ENCODE measurements at places on chromosomes 7 and 10. TPM values are rescaled to one million over a fixed set of nuclear protein-coding genes. Genes with fewer than 3 reads are reported as not detected.

- DNase-seq: no peak
Measured at GRCh38 chr10:34715511-34716187, 99.4 kb downstream of the PARD3 start.

- DNase-seq: no peak
Measured at GRCh38 chr7:18693406-18693805, 197.9 kb downstream of the HDAC9 start.

- peak; percentile 45 for DNase-seq
Measured at GRCh38 chr7:134732728-134733127, 46.7 kb upstream of the CALD1 start.

The SPOCK2 gene
- 7.8 TPM for total RNA-seq

DNA sequence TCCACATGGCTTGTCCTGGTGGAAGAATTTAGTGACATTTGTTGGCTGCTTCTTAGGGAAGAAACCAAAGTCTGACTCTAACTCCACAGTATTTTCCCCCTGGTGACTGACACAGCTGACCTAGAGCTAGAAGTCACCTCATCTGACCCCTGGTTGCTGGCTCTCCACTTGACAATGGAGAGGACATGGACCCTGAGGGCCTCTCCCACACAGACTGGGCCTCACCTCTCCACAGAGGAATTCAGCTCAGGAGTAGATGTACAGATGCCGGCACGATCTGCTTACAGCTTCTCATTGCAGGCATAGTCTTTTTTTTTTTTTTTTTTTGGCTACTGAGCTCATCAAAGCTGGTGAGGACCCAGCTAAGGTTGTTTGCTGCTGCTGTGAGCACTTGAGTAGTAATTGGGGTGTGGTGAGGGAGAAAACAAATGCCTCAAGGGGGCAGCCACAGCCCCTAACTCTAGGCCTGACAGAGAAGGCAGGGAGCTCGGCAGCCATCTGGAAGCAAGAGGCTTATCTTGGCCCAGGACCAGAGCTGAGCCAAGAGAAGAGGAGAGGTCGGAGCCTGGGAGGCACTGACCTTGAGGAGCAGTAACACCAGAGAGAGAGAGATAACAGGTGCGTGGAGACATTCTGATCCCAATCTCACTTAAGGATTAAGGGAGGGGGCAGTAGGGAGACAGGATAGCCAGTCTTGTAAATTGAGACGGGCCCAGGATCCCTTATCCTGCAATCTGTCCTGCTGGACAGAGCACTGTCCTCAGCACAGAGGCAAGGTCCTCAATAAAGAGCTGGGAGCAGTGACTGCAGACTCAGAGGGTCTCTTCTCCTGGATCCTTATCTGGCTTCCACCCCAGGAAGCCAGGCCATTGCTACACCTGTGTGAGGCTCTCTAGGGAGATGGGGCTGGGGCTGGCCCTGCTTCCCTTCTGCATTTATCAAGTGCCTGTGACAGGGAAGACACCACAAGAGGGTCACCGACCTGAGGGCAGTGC lies 9.4 kb downstream of the PRSS58 start:
- no peak for DNase-seq

The PNLIPRP1 gene
- total RNA-seq: not detected

GRCh38 chr7:23218196-23218595 lies 28.4 kb upstream of the GPNMB start:
- DNase-seq: no peak

The BICC1 gene
- 15.6 TPM for total RNA-seq

- no peak for DNase-seq
Measured at GRCh38 chr7:158406801-158407200, 180.8 kb downstream of the PTPRN2 start.

DNA sequence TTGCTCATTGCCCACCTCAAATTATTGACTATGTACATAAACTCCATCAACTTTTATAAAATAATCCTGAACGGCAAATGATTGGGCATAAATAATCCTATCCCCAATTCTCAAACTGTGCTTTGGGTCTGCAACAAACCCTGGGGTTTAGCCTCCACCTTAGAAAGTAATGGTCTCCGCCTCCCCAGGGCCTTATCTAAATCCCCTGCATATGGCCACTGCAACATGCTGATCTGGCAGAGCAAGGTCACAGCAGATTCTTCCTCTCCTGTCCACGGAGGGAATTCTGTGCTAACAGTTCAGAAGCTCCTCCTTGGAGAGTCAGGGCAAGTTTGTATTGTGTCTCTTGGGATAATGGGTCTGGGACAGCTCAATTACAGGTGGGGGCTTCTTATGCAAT lies 18.4 kb downstream of the FXYD4 start:
- no peak for DNase-seq

GRCh38 chr7:47720141-47720906 lies 138.4 kb upstream of the TNS3 start:
- peak; percentile 54 for DNase-seq

The RHBDD2 gene
- 38.1 TPM for total RNA-seq

The NXPH1 gene
- total RNA-seq: not detected

The SPDYE6 gene
- total RNA-seq: not detected

- no peak for DNase-seq
Measured at GRCh38 chr7:13979671-13980435, 9.6 kb downstream of the ETV1 start.

DNA sequence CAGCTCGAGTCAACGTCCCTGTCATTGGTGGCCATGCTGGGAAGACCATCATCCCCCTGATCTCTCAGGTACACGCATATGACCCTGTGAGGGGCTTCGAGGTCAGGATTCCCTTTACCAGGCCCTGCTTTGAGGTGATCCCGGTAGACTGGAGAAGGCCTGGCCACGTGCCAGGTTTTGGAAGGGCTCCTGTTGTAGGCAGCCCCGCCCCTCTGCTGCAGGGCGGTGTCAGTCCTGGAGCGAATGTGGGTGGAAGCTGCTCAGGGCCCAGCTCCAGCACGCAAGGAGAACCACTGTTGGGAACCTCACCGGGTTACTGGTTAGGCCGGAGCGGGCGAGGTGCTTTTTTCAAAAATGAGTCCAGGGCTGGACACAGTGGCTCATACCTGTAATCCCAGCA lies 15.6 kb downstream of the MDH2 start:
- DNase-seq: peak; percentile 79

The PIK3CG gene
- total RNA-seq: 2.5 TPM

DNA sequence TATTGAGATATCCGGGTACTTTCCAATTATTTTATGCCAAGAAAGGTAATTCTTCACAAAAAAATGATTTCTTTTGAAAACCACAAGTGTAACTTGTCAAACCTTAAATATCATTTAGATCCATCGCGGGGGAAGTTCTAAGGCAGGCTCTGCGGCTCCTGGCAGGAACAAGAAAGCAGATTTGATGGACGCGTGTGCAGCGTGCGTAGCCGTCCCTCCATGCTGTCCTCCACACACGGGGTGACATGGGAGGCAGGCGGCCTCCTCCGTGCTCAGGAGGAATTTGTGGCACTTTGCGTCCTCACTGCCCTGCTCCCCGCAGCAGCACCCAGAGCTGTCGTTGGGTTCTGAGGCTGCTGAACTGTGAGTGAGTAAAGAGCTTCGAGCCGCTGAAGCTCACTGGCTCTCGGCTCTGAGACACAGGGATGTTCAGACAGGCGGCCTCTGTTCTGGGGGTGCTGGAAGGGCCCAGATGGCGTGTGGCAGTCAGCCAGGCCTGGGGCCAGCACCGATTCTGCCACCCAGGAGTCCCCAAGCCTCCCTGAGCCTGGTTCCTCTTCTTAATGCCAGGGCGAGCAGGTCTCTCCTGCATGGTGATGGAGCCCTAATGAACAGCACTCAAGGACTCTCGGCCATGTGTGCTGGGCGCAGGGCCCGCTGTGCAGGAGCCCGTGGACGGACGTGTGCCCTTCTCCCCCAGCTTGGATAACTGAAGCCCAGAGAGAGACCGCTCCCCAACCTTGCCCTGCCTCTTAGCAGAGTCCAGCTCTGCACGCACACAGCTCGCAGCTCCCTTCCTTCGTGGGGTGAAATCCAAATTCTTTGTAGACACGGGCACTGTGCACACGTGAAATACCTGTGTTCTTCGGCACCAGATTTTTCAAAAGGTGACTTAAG lies 185.4 kb upstream of the SHH start:
- no peak for DNase-seq

GRCh38 chr7:108033776-108034497 lies 31.0 kb upstream of the LAMB1 start:
- no peak for DNase-seq

The SDHAF3 gene
- total RNA-seq: 19.7 TPM

The LRRC18 gene
- total RNA-seq: not detected

DNA sequence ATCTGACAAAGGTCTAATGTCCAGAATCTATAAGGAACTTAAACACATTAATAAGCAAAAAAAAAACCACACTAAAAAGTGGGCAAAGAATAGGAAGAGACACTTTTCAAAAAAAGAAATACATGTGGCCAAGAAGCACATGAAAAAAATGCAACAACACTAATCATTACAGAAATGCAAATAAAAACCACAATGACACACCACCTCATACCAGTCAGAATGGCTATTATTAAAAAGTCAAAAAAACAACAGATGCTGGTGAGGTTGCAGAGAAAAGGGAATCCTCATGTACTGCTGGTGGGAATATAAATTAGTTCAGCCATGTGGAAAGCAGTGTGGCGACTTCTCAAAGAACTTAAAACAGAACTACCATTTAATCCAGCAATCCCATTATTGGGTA lies 119.0 kb downstream of the LMBR1 start:
- no peak for DNase-seq

DNA sequence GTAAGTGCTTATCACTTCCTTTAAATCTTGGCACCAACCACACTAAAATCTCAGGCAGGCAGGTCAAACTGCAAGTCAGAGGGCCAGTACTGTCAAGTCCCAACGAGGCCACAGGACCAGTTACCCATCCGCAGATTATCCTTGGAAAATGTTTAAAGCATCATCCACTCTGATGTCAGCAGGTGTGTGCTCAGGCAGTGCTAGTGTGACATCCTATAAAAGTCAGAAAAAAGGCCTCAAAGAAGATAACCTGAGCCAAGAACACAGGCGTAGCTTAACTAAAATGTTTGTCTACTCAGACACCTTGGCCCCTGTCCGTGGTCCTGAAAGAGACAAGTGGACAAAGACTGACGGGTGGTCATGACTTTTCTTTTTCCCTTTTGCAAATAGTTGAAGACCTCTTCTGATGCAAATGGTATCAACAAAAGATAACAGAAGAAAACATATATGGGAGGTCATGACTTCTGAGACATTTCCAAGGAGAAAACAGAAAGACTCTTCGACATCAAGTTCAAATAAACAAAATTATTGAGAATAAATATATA lies 309.3 kb downstream of the KCNMA1 start:
- no peak for DNase-seq

GRCh38 chr7:2078899-2079298 lies 153.8 kb downstream of the MAD1L1 start:
- DNase-seq: no peak

GRCh38 chr10:24912215-24912614 lies 40.2 kb downstream of the PRTFDC1 start:
- no peak for DNase-seq

The FRMPD2 gene
- total RNA-seq: 3.5 TPM

DNA sequence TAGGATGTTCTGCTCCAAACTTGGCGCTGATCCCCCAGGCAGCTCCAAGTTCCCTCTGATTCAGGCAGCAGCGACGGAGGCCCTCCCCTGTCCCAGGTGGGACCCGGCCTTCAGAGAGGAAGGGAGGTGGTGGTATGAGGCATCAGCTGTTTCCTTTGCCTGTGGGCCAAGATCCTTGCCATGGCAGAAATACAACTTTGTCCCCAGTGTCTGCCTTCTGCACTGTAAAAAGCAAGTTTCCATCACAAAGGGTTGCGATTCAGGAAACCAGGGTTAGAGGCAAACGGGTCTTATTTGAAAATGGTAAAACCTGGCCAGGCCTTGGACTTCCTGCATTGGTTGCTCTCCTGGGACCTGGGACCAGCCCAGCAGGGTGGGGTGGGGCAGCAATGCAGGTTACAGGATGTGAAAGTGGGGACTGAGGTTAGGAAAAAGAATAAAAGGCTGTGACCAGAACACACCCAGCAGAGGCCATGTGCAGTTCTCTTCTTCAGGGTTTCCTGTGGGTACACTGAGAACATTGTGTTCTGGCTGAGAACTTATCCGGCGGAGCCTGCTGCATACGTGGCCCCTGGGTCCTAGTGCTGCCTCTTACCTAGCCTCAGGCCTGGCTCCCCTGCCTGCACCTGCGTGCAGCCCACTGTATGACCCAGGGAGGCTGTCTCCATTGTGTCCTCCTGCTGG lies 25.1 kb upstream of the DDIT4 start:
- peak; percentile 92 for DNase-seq

The POLR2J2 gene
- total RNA-seq: 3.5 TPM

DNA sequence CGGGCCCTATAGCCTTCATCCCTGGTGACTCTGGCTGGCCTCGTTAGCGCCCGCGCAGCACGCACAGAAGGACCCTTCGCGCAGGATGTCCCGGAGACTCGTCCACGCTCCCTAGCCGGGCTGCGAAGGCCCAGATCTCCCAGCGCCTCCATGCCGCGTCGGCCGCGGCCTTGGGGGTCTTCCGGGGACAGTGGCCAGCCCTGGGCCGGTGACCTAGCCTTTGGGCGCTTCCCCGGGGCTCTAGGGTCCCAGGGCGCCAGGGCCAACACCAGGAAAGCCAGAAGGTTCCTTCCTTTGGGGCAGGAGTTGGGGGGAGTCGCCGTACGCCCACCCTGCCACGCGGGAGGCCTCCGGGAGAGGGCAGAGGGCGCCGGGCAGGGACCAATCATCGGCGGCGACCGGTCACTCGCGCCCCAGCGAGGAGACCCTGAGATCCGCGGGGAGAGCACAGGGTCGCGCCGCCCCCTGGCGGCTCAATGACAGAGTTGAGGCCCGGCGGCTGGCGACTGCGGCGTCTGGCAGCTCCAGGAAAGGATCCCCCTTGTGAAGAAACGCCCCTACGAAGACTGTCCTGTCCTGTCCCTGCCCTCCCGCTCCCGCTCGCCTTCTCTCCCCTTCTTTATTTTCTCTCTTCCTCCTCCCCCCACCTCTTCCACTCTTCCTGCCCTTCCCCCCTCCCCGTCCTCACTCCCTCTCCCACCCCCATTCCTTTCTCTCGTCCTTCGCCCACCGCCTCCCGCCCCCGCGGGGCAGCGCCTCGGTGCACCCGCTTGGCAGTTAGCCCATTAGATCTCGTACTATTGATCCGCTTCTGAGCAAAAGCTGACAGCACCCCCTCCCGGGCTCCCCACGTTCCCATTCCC lies 62.3 kb upstream of the LBX1 start:
- peak; percentile 67 for DNase-seq

The ATP6V0A4 gene
- total RNA-seq: not detected

DNA sequence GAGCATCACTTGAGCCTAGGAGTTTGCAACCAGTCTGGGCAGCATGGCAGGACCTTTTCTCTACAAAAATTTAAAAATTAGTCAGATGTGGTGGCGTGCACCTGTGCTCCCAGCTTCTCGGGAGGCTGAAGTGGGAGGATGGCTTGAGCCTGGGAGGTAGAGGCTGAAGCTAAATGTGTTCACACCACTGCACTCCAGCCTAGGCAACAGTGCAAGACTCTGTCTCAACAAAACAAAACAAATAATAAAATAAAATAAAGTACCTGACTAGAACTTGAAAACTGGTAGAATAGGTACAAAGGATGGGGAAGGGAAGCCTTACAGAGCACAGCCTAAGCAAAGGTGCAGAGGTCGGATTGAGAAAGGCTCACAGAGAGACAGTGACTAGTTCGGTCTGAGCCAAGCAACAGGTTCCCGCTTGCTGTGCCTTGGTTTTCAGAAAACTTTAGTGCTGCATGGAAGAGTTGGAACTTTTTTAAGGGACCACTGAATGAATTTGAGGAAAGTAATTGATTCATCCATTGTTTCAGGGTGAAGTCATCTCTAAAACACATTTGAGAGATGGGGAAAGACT lies 100.1 kb upstream of the STK17A start:
- DNase-seq: no peak

The SPAM1 gene
- not detected for total RNA-seq
